Stimulated activated CD4-positive, alpha-beta T cell treated with anti-CD3 and anti-CD28 coated beads, Interleukin-15, amount 100 ng/mL, for 1 hour (primary cell): ENCODE measurements at places on chromosomes 5 and 9.

GRCh38 chr9:120043448-120043847 lies 536.5 kb downstream of the CDK5RAP2 start:
- no peak for DNase-seq

DNA sequence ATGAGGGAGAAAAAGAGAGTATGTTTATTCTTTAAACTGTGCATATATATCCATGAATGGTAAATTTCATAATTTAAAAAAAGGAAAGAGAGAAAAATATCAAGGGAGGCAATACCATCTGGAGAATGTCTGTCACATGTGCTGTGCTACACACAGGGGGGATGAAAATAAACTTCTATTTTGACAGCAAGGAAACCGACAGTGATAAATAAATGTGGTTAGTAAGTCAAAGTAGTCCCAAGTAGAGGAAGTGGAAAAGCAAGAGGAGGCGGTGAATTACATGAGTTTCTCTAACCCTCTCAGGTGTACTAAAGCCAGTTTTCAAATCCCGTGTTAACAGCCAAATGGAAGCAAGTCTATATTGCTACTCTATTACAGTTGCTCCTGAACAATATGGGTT lies 83.3 kb downstream of the ICE1 start:
- no peak for DNase-seq

DNA sequence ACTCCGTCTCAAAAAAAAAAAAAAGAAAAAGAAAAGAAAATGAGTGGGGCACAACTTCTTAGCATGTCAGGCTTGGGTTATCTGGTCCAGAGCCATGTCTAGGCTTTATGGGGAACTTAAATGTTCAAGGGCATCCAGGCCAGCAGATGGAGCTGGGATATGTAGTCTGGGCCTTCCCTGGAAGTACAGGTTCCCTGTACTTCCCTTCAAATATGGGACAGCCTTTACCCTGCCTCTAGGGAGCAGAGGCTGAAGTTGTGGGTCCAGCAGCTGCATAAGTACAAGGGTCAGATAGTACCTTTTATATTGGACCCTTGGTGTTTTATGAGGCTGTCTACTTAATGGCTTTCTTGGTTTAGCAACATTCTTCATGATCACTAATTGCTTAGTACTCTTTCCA lies 42.1 kb downstream of the FAF2 start:
- DNase-seq: no peak

DNA sequence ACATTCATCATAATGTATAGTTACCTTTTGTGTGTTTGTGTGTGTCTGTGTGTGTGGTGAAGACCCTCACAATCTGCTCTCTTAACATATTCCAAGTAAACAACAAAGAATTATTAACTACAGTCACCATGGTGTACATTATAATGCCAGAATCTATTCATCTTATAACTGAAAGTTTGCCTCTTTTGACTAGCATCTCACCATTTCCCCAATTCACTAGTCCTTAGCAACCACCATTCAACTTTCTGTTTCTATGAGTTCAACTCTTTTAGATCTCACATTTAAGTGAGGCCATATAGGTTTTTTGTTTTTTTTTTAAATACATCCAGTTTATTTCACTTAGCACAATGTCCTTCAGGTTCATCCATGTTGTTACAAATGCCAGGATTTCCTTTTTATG lies 83.6 kb downstream of the SMC2 start:
- DNase-seq: no peak

GRCh38 chr5:159527546-159528254 lies 197.4 kb upstream of the IL12B start:
- DNase-seq: no peak

DNA sequence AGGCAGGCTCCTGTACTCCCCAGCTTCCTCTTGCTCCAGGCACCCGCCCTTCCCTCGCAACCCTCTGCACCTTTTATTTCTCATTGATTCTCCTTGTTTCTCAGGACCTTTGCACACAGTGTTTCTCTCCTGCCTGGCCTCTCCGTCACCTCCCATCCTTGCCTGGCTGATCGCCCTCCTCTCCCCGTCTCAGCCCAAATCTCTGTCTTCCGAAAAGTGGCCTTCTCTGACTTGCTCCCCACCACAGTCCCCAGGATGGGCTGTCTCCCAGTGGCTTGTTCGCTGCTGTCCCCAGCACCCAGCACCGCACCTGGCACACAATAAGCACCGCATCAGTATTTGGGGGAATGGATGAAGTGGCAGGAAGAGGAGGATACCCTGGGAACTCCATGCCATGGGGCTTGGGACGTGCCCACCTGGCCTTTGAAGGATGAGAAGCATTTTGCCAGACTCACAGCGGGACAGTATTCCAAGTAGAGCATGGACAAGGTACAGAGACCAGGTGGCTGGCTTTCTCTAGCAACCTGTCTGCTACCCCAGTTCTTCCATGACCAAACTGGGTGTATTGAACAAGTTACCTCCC lies 62.5 kb downstream of the LMX1B start:
- DNase-seq: no peak

- DNase-seq: no peak
Measured at GRCh38 chr5:116912221-116912620, 337.6 kb upstream of the SEMA6A start.

GRCh38 chr5:126452477-126452876 lies 29.3 kb downstream of the GRAMD2B start:
- DNase-seq: no peak

DNA sequence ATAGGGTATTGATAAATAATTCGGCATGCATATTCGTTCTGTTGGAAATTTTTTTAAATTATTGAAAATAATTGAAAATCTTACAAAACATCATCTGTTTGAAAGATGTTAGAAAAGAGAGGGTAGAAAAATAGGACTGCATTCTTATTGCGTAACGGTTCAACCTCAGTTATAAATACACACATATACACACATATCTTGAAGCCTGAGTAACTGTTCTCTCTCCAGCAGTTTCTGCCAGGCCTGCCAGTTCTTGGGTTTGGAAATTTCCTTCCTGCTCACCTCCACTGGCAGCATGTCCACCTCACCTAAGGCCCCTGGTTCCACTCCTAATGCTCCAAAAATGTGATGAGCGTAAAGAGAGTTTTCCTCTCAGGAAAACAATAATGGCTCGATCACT lies 9.1 kb downstream of the SPATA31E1 start:
- no peak for DNase-seq

DNA sequence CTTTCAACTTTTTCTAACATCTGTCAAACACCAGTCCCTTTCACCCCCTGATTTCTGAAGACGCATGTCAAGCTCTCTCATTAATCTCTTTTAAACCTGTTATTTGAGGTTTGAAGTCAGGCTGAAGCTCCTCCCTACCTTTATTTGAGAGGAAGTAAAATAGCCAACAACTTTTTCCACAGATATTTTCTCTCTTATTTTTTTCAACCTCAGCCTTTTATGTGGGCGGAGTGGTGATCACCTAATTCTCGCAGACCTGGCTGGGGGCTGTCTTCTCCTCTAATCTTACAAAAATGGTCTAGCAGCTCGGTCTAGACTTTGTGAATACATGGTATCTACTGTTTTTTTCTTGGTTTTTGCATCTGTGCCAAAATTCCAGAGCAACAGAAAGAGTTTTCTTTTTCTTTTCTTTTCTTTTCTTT lies 395.7 kb upstream of the ACTBL2 start:
- DNase-seq: no peak

GRCh38 chr5:149694007-149694406 lies 36.1 kb upstream of the PPARGC1B start:
- no peak for DNase-seq

DNA sequence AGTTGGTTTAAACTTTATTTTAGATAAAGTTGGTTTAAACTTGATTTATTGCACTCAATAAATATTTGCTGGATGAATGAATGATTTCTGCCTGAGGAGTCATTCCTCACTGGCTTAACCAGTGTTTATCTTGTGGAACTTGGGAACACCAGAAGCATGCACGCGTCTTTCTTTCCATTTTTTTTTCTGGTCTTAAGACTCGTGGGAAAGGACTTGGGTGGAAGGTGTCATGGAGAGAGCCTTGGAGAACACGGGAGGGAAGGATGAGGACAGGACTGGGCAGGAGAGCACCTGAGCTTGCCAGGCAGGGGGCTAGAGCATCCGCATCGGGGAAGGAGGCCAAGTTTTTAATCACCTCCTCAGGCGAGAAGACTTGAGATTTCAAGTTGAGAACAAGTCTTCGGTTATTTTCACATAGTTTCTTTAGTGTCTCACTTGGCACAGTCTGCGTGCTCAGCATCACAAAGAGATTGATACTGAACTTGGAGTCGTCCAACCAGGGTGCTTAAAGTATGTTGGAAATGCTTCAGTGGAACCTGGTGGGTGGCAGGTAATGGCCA lies 144.2 kb downstream of the PDZD2 start:
- DNase-seq: no peak

DNA sequence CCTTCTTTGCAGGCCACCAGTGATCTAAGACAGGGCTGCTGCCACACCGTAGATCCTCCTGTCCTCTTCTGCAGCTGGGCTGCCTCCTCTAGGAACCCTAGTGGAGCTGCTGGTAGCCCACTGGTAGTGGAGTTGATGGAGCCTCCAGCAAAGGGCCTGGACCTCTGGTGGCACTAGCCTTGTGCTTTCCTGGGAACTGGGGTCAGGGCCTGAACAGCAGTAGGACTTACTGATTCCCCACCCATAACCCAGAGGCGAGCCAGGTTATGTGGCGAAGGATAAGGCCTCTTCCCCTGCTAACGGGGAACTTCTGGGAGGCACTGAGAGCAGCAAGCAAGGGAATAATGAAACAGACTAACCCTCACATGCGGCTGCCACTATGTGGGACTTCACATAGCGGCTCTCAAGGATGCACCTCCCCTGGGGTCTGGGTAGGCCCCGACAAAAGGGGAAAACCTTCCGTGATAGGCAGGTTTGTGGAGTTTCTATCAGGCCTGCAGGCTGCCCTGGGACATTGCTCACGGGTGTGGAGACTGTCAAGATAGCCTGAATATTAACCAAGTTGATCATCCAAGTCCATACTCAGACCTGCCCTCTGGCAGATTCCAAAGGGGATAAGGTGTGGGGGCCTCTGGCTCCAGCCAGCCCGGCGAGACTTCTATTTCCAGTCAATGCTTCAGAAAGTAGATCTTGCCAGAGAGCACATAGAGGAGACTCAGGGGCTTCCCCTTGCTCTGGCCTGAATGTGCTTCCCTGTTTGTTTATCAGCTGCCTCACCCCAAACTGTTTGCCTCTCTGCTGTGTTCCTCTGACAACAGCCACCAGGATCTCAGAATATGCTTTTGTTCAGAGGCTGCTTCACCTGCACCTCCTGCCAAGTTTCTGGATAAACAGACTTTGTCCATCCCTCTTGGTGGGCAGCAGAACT lies 7.4 kb downstream of the SLC22A4 start:
- DNase-seq: no peak

- no peak for DNase-seq
Measured at GRCh38 chr5:14816999-14817761, 54.4 kb downstream of the ANKH start.

DNA sequence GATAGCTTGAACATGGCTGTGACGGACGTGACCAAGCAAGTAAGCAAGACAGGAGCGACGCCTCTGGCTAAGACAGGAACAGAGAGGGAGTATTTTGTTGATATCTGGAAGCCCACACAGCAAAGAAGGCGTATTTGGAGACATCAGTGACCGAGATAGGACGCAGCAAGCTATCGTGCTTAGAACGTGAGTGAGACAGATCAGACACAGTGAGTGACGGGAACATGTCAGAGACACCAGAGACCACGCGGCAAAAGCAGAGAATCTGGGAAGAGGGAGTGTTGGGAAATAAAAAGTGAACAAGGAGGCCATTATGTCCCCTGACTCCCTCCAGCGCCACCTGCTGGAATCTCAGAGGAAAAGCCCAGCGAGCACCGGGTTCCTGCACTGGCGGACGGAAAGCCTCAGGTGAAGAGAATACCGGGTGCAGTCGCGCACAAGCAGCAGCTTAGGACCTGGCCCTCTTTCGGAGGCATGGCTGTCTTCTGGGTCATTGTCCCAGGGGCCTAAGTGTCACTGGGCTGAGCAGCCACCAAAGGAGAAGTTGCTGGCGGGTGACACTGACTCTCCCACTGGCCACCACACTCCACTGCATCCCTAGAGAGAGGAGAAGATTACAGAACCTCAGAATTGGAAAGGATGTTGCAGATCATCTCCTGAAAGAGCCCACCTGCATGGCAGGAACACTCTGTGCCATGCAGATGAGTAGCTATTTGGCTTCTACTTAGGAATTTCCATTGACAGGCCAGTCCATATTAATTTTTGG lies 99.1 kb downstream of the FBXO38 start:
- DNase-seq: peak; percentile 8

DNA sequence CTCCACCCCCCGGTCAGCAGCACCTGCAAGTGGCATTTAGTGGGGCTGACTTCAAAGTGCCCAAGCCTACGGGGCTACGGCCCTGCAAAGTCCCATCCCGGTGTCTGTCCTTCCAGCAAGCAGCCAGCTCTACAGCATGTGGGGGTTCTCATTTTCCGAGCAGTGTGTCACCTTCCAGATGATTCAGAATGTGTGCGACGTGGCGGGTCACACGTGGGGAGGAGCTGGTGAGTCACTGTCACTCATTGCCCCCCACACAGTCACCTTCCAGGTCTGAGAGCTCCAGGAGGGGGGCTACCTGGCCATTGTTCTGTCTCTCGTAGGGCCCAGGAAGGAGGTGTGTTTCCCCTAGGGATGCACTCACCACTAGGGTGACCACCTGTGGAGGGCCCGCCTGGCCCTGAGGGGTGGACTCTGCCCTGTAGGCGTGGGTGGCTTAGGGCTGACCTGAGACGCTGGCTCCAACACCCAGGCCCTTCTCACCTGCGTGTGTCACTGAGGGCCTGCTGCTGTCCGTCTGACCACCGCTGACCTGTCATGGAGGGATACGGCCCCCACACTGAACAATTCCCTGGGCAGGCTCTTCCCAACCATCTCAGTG lies 70.2 kb downstream of the SEMA4D start:
- DNase-seq: peak; percentile 45

GRCh38 chr9:133238272-133238850 lies 29.3 kb upstream of the OBP2B start:
- DNase-seq: no peak

DNA sequence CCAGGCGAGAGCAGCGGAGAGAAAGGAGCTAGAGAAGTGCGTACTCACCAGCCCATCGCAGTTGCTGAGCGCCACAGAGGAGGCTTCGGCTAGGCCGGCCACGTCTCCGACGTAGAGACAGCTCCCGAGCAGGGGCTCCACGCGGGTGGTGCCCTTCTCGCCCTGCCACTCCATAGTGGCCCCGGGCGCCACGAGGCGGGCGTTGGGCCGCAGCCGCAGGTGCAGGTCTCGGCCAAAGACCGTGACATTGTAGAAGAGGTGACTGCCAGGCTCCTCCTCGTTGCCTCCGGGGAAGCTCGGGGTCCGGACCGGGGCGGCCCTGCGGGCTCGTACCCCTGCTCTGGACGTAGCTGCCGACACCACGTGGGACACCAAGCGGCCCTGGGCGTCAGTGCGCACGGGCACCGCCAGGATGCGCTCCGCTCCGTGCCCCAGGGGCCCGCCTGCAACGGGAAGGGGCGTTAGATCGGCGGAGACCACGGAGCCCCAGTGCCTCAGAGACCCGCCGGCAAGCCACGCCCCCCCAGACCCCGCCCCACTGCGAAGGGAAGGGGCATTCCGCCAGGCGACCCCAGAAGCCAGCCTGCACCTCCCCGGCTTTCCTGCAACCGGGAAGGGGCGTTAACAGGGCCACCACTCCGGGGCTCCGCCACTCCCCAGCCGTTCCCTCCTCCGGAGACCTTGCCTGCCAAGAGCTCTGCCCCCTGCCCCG lies 1.4 kb downstream of the ADAMTS2 start:
- no peak for DNase-seq
